ENCODE measurements at places on chromosomes 5 and 9.
A peak's percentile ranks its signal among the peaks of the same experiment; 100 is the strongest.

GRCh38 chr5:158382473-158382872, 523.5 kb upstream of the CLINT1 start:
- DNase-seq: peak; percentile 89

GRCh38 chr5:147887026-147887627, 8.6 kb downstream of the SCGB3A2 start:
- no peak for DNase-seq

- no peak for DNase-seq
Measured at GRCh38 chr5:74801941-74802340, 34.9 kb downstream of the NSA2 start.

DNA sequence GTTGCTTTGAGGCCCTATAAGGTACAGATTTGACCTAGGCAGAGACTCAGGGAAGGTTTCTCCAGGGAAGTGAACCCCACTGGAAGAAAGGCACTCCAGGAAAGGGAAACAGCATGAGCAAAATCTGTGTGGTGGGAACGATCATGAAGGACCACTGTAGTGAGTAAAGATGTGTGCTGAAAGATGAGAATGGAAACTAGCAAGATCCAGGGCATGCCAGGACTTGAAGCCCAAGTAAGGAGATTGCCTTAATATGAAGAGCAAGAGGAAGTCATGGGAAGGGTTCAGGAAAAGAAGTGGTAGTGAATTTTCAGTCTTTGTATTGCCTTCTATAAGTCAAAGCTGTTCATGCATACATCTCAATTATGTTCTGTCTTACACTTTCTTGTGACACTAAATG, 55.2 kb upstream of the SLIT3 start:
- DNase-seq: no peak

DNA sequence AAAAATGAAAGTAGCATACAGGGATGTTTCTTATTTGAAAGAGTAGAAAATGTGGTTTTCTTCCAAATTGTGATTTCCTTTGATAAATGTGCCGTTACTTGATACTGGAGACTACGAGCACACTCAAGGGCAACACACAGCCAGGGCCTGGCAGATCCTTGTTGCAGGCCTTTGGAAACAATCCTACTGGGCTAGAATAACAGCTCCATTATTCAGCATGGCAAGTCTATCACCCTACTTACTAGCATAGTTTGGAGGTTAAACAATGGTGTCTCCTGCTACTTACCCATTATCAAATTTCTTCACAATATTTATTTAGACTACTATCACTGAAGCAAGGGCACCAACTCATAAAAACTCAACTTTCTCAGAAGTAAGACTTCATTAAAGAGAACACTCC, 140.8 kb upstream of the ZNF608 start:
- no peak for DNase-seq

GRCh38 chr5:95611396-95611795, 8.5 kb upstream of the GPR150 start:
- DNase-seq: no peak

DNA sequence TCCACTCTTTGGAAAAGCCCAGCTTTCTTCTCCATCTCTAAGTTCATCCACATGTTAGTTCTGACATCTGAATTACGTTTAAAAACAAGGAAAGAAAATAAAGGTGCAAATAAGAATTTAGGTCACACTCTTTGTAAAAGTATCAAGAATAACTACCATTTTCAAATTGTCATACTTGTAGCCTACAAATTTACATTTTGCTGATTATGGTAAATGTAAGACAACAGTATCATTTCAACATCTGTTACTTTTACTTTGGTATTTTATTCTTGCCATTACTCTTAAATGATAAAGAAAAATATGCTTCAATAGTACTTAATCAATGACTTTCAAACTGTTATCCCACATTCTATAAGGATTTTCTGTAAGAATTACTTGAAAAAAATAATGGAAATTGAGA, 9.8 kb upstream of the PURA start:
- DNase-seq: no peak

- DNase-seq: no peak
Measured at GRCh38 chr5:1801967-1802295, 724 bp downstream of the NDUFS6 start.

DNA sequence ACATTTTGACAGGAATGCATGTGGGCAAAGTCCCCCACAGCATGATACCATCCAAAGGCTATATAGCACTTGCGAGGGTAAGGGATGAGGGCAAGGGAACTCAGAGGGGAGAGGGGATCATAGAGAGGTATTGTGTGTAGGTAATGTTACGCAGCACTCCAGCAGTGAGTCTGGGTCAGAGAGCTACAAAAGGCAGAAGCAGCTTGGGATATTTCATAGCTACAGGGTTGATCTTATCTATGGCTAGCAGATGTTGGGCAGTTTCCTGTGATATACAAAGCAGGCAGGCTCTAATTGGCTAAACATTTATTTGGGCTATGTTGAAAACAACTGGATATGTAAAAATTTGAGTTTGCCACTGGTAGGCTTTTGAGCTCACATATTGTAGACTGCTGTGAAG, 17.8 kb upstream of the SLCO4C1 start:
- DNase-seq: no peak

DNA sequence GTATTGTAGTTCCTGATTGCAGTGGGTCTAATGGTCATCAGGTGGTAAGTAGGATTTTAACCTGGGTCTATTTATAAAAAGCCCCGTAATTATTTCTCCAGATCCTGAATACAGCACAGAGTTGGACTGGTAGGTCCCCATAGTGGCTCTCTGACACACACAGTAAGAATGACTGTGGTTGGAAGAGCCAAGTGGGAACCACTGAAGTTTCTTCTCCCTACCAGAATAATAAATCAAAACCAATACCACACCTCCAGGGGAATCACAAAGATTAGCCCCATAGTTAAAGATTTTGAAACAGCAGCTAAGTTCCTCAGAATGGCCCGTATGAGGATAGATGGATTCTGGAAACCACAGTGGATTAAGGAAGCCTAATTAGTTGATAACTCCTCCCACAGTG, 68.4 kb upstream of the ZFR start:
- no peak for DNase-seq

- no peak for DNase-seq
Measured at GRCh38 chr9:106868565-106868964, 5.6 kb downstream of the ZNF462 start.

- DNase-seq: no peak
Measured at GRCh38 chr5:139147483-139148087, 50.6 kb downstream of the SIL1 start.

- no peak for DNase-seq
Measured at GRCh38 chr9:96655198-96655851, at the start of gene PRXL2C. PRXL2C (minus strand) TSS chr9:96655317; CDS start chr9:96655281, 36 bp downstream.

DNA sequence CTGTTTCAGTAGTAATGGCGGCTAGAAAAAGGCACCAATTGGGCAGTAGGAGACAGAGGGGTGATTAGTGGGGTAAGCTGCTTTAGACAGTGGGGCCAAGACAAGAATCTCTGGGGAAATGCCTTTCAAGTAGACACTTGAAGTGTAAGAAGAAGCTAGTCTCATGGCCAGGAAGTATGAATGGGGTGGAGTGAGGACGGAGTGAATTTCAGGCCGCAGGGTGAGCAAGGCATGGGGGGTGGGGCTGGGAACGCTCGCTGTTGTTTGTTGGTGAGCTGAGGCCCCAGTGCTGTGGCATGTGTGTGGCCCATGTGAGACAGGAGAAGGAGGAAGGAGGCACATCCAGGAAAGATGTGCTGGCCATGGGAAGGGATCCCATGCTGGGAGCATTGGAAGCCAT, 149.2 kb upstream of the NFIL3 start:
- no peak for DNase-seq

DNA sequence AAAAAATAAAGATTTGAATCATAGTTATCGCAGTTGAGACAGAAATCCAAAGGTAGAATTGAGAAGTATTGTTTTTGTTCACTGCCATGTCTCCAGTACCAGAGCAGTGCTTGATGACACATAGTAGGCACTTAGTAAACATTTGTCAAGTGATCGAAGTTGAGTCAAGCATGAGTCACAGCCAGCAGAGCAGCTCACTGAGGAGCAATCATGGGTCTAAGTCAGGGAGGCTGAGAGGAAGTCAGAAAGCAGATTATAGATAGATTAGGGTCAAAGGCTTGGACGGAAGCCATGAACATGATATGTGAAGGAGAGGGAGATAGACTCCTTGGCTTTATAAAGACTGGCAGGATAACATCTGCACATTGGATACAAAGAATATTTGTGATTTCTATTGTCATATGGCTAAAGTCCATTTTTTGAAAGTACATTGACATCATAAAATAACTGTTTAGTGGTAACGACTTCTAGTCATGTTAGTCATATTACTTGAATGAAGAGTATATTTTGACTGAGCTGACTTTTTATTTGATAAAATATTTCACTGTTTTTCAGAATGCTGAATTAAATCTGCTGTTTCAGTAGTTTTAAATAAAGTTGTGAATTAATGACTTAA, 168.5 kb downstream of the RAB3C start:
- no peak for DNase-seq

All from GM04503 (cell line).